ENCODE measurements at places on chromosomes 4 and X.

- DNase-seq, result peak; percentile 26
Observed at GRCh38 chr4:21882051-21882839, 66.3 kb downstream of the KCNIP4 start.

- DNase-seq, result no peak
Observed at GRCh38 chr4:109234596-109234995, 67.9 kb downstream of the COL25A1 start.

DNA sequence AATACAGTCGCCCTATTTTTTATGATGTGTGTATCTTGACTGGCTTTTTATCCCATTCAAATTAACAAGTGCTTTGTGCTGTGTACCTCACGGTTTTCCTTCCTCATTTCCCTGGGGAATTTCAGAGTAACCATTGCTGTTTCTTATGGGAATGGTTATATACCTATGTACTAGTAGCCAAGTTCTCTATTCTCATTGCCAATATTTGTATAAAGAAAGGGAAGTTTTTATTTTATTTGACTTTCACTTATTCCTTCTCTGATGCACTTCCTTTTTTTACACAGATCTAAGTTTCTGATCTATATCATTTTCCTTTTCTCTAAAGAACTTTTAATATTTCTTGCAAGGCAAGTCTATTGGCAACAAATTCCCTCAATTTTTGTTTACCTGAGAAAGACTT lies 181.3 kb downstream of the SOWAHB start:
- DNase-seq, result no peak

DNA sequence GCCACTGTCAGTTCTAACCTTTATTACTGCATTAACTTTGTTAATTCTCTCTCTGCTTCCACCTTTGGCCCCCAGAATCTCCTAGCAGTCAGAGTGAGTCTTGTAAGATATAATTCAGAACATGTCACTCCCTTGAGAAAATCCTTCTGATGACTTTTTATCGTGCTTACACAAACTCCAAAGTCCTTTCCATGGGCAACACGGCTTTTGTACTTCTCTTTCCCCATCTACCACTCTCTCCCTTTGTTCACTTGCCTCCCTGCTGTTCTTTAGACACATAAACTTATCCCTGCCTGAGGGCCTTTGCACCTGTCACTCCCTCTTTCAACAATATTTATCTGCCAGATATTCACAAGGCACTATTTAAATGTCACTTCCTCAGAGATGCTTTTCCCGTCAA lies 64.8 kb downstream of the MAOB start:
- DNase-seq, result no peak

GRCh38 chr4:4618847-4619246 lies 77.0 kb upstream of the STX18 start:
- no peak for DNase-seq

GRCh38 chr4:102575369-102576129 lies 74.4 kb downstream of the NFKB1 start:
- no peak for DNase-seq

GRCh38 chr4:129988957-129989356 lies 893.0 kb downstream of the C4orf33 start:
- DNase-seq, result no peak

DNA sequence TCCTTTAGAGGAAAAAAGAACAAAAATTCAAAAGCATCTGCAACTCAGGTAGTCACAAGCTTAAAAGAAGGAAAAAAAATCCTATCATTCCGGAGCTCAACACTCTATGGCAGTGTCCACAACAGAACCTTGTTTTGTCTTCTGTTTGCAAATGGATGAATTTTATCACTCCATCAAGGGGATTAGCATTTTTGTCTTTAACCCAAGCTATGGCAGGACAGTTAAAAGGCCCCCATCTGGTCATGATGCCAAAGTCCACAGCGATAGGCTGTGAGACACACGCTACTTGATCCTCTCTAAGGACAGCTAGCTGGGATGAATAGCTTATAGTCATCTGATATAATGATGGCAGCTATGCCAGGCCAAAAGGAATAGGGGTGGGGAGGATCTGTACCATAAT lies 16.6 kb downstream of the AMER1 start:
- DNase-seq, result no peak

DNA sequence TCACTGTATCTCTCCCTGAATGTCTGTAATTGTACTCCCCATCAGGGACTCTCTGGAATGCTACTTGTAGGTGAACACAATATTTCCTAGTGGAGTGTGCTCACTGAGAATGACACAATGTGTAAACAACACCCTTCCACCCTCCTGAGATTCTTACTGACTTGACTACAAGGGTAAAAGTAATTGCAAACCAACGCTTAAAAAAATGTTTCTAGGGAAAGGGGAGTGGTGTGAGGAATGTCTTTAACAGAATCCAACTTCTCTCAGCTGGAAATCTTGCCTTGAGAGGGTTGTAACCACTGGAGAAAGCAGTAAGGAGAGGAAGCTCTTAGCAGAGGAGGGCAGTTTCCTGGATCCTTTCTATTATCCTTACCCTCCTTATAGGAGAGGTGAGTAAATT lies 5.1 kb upstream of the RAPGEF2 start:
- no peak for DNase-seq

All from epithelial cell of esophagus (primary cell).